ENCODE measurements at places on chromosomes 6 and 20.
A peak's percentile ranks its signal among the peaks of the same experiment; 100 is the strongest.

DNA sequence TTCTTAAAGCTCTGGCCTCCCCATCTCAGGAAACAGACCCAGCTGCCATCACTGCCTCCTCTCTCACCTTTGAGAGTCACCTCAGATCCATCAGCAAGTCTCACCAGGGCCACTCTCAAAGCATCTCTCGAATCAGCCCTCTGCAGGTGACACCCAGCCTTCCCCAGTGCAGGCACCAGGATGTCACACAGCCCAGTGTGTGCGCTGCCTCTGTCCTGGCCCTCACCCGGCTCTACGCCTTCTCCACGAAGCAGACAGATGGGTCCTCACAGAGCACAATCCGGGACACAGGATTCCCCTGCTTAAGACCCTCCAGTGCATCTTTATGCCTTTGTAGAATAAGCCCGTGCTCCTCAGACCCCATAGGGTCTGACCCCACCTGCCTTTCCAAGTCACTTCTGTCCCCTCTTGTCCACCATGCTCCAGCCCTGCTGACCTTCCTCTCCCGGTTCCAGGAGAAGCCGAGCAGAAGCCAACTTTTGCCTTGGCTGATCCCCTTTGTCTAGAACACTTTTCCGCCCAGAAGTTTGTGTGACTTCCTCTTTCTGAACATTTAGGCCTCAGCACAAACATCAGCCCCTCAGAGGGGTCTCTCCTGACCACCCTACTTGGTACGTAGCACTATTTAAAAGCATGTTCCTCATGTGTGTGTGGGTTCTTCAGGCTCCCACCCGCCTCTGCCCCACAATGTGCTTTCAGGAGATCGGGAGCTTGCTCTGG lies 60.2 kb downstream of the PSMG4 start:
- no peak for DNase-seq

DNA sequence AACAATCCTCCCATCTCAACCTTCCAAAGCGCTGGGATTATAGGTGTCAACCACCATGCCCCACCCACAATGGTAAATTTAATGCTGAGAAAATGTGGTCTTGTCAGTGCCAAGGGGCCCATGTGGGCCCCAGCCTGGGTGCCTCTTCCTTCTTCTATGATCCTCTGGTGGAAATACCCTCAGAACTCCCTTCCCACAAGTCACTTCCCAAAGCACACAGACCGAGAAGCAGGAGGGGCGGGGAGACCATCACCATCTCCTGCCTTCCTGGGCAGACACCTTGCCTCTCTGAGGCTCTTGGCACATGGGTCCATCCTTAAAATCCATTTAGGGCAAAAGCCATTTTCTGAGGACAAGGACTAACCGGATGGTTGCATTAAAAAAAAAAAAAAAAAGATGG lies 59.0 kb downstream of the NOL4L start:
- no peak for DNase-seq

- no peak for DNase-seq
Observed at GRCh38 chr6:91114123-91114708, 527.3 kb upstream of the MAP3K7 start.

GRCh38 chr6:88377976-88378568 lies 211.9 kb upstream of the CNR1 start:
- DNase-seq, result no peak

GRCh38 chr6:73032586-73032985 lies 192.7 kb downstream of the KHDC1L start:
- no peak for DNase-seq

DNA sequence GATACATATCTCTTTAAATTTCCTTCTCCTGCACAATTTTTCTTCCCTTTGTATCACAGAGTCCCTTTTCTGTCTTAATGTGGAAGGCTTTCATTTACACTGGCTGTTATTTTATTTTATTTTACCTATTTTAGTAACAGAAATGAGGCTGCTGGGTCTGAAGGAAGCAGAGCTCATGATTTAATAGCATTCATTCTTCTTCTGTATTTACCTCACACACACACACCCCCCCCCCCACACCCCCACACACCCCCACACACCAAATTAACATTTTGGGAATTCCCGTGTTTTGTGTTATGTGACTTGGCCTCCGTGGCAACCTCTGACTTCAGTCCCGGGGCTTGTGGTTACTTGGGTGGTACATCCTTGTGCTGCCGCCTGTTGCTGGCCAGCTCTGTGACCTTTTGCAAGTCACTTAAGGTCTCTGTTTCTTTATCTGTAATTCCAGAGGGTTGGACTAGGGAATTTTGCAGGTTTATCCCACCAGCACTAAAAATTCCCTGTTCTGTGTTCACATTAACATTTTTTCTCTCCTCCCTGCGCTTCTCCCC lies 108.8 kb downstream of the TIAM2 start:
- no peak for DNase-seq

DNA sequence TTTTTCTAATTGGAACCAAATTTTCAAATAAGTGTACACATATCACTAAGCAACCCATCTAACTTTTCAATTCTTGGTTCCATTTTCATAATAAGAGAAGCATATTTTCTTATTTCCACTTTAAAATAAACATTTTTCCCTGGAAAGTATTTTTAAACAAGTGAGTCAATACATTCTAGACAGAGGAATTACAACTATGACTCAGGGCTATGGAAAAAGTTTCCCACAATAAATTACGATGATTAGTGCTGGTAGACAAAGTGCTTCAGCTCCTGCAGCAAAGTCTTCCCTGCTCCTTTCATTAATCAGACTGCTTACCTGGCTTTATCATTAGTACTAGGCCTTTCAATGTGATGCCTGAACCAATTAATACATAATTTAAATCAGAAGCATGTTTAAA lies 322.5 kb downstream of the HACE1 start:
- no peak for DNase-seq

- DNase-seq, result peak; percentile 20
Observed at GRCh38 chr6:134063966-134064445, 11.6 kb upstream of the SLC2A12 start.

GRCh38 chr6:73073238-73073637 lies 152.1 kb downstream of the KHDC1L start:
- no peak for DNase-seq

GRCh38 chr6:10949579-10950490 lies 63.0 kb downstream of the SYCP2L start:
- no peak for DNase-seq

- no peak for DNase-seq
Observed at GRCh38 chr6:54588176-54588575, 258.4 kb upstream of the FAM83B start.

GRCh38 chr20:47960769-47961541 lies 175.7 kb upstream of the SULF2 start:
- no peak for DNase-seq

DNA sequence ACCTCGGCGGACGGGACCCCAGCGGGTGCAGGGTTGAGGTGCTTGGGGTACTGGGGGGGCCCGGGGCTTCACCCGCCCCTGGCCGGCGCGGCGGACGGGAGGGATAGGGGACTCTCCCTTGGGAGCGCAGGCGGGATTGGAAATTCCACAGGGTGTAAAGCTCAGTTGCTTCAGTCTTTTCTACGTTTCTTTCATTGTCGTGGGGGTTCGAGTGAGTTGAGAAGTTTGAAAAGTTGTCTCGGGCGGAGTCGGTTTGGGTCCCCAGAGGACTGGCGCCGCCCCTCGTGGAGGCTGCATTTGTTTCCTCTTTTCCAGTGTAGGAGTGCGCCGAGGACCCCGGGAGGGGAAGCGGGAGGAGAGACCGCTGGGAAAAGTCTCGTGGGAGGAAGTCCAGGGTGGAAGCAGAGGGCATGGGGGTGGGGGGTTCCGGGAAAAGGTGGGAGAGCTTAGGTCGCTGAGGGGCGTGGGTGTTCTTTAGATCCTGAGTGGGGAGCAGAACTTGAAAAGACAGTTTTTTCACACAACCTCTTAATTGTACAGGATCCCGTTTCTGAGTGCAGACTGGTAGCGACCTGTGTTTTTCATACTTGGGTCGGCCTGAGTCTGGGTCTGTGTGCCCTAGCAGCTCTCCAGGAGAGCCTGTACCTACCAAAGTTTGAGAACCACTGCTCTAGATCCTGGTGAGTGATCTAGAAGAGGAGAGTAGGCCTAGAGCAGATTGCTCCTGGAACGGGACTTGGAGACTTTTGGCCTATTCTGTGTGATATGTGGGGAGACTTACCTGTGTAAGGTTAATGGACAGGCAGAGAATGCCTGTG lies 495 bp downstream of the FAM83B start:
- DNase-seq, result no peak

DNA sequence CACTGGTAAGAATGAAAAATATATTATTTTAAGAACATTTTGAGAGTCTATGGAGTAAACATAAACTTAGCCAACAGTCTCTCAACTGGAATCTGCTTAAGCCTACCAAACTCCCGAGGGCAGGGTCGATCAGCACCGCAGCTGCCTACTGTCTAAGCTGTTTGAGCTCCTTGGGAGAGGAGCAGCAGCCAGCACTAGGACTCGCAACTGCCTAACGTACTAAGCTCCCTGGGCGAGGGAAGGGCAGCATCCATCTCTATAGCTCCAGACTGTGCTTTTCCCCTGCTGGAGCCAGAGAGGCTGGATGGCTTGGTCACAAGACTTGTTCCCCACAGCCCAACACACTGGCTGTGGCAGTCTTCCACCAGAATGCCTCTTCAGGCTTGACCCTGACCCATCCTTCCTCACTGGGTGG lies 96.4 kb downstream of the MOXD1 start:
- no peak for DNase-seq

- DNase-seq, result no peak
Observed at GRCh38 chr20:16580620-16581019, 7.4 kb upstream of the KIF16B start.

DNA sequence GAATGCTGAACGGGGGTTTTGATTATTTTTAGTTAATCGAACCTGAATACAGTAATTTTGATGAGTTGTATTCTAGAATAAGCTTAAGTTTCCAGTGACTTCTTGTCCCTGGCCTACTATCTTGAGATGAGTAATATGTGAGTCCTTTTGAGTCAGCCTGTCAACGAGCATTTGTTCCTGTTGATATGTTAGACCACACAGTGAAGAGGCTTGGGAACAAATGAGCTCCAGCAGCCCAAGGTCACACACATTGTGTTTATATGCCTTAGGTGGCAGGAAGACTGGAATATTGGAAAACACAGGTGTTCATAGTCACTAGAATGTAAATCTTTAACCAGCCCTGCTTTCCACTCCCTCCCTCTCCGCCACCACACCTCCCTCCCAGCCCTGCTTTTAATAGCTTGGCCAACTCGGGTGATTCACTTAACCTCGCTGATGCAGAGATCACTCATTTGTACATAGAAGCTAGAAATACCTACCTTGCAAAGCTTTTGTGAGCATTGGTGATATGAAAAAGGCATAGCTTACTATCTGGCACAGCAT lies 9.1 kb downstream of the SMPDL3A start:
- no peak for DNase-seq

GRCh38 chr6:1607516-1608221 lies 2.0 kb upstream of the FOXC1 start:
- no peak for DNase-seq

DNA sequence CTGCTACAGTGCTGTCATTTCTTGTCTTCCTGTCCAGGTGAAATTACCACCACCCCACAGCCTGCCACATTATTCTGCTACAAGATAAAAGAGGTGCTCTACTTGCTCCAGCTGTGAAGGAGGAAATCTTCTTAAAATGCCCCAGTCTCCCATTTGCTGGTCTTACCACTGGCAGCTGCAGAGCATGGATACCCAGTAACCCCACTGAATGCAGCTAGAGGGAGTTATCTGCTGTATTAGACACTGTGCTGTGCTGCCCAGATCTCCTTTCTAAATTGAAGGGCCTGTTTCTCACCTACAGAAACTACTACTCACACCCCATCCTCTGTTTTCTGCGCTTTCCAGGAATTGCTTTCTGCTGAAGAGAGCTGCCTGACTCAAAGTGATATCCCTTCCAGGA lies 517.8 kb downstream of the PKHD1 start:
- DNase-seq, result no peak

GRCh38 chr6:136599329-136600011 lies 49.2 kb upstream of the MAP7 start:
- DNase-seq, result no peak

DNA sequence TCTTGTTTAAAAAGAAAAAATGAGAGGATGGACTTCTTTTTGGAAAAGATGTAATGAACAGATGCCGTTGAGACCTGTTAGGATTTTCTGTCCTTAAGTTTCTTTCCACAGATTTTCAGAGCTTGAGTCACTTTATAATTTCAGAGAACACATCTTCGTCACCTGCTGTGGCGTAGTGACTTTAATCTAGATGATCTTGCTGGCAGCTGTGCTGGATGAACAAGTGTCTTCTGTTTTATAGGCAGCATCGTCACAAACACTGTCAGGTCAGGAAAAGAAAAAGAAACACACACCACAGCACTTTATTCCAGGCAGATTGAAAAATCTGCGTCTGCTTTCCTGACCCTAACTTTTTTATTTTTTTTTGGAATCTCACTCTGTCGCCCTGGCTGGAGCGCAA lies 35.7 kb upstream of the GCNT2 start:
- no peak for DNase-seq

DNA sequence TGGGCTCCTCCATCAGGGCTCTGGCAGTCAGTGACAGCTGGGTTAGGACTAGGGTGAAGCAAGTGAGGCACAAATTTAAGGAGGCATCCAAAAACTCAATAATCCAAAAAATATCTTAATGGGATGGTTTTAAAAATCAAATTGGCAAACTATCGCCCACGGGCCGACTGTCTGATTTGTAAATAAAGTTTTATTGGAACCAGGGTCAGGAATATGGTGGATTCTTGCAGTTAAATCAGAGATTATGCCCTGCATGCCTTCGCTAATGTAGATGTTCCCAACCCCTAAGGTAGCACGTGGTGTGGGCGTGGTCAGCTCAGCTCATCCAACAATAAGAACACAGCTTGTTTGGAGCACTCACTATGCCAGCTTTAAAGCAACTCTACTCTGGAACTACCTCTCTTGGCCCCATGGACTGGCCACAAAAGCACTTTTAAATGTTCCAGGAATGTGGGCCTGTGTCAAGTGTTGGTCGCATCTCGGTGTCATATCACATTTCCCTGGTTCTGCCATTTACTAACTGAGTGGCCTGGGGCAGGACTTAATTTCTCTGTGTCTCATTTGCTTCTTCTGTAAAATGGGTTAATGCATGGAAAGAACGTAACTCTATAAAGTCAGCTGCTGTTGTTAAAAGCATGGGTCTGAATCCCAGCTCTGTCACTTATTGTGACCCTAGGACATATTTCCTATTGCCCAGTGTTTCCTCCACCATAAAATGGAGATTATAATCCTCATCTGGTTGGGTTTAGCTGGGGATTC lies 7.0 kb downstream of the TP53RK start:
- no peak for DNase-seq

GRCh38 chr6:11598687-11599086 lies 61.1 kb downstream of the TMEM170B start:
- no peak for DNase-seq

GRCh38 chr20:8964959-8965562 lies 103.8 kb upstream of the PLCB4 start:
- no peak for DNase-seq

DNA sequence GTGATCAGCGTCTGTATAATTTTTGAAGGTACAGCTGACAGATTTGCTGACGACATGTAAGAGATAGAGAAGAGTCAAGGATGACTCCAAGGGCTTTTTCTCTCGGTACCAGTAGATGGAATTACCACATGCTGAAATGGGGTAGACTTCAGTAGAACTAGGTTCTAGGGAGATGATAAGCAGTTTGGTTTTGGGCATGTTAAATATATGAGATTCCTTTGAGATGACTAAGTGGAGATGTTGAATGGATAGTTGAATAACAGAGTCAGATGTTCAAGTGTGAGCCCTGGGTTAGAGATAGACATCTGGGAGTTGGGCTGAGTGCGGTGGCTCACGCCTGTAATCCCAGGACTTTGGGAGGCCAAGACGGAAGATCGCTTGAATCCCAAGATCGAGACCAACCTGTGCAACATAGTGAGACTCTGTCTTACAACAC lies 50.0 kb downstream of the PHF20 start:
- DNase-seq, result no peak

GRCh38 chr6:1644516-1645060 lies 34.9 kb downstream of the FOXC1 start:
- DNase-seq, result no peak
